HFF-Myc (cell line): ENCODE measurements at places on chromosomes 13 and 19.
A peak's percentile ranks its signal among the peaks of the same experiment; 100 is the strongest.

DNA sequence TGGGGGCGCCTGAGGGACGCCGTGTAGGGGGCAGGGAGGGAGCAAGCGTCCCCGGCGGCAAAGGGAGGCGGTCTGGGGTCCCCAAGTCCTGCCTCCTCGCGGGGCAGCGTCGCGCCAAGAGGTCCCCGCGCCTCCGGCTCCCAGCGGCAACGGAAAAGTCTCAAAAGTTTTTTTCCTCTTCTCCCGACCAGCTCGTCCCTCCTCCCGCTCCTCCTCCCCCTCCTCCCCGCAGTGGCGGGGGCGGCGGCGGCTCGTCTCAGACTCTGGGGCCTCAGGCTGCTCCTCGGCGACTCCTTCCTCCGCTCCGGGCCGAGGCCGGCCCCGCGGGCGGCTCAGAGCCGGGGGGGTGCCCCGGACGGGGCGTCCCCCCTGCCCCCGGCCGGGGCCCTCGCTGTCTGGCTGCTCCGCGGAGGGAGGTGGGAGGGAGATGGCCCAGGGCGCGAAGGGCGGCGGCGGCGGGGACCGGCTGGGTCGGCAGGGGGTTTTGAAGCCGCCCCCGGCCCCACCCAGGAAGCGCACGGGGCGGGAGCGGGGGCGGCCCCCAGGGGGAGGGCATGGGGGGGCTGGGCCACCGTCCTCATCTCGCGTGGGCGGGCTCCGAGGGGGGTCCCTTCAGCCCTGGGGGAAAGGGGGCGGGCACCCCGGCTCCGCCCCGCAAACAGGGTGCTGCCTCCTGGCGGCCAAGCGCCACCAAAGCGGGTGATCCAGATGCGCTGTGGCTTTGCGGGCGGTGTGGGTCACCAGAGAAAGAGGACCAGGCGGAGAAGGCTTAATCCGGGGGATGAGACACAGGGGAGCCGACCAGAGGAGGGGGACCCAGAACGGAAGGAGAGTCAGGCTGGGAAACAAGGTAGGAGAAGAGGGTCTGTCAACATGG, at the start of gene TGFB1:
TGFB1 (minus strand) TSS at position 457 of the 877 bp plus-strand sequence. CDS start 878 bp downstream, outside the sequence.
- DNase-seq = no peak

DNA sequence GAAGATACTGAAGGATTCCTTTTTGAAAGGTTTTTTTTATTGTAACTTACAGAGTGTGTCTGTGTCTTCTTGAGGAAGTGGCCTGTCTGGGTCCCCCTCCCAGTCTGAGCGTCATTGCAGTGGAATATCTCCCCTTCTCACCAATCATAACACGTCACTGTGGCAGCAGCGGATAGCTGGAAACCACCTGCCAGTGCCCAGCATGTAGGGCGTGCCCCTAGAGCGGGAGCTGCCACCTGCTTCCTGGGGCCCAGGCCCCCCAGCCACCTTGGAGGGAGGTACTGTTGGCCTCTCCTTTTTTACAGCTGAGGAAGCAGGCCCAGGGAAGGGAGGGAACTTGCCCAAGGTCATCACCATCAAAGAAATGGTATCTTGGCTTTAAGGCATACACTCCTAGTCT, 4.6 kb upstream of the DNM2 start:
- DNase-seq = no peak

GRCh38 chr19:33177417-33177979, 16.6 kb upstream of the LRP3 start:
- DNase-seq = no peak

GRCh38 chr13:25253702-25254101, 33.6 kb downstream of the MTMR6 start:
- no peak for DNase-seq

- no peak for DNase-seq
Observed at GRCh38 chr19:1410136-1410786, 2.9 kb downstream of the DAZAP1 start.

DNA sequence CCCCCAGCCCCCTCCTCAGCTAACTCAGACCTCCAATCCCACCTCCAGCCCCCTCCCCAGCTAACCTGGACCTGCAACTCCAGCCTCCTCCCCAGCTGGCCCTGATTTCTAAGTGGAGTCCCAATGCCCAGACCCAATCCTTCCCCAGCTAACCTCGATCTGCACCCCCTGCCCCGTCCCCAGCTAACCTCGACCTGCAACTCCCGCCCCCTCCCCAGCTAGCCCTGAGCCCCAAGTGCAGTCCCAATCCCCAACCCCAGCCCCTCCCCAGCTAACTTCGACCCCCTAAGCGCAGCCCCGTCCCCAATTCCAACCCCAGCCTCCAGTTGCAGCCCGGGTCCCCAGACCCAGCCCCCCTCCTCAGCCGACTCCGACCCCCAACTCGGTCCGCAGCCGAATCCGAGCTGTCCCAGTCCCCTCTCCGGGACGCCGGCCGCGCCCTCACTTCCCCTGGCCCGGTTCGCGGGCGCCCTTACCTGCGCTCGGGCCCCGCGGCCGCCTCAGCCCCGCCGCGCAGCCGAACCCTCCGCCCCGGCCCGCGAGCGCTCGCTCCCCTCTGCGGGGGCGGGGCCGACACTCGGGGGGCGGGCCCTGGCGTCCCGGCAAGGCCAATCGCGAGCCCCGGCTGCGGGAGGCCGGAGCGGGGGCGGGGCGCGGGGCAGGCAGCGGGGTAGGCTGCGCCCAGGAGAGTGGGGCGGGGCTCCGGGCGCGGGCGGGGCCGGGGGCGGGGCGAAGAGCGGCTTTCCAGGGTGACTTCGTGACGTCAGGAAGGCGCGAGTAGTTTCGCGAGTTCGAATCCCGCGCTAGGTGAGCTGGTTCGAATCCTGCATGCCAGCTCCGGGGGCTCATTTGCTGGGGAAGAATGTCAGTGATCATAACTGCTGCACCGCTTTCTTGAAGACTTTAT, at the start of gene GNG7:
GNG7 (minus strand) TSS at position 525 of the 907 bp plus-strand sequence. CDS start 182,006 bp downstream, outside the sequence.
- no peak for DNase-seq

- DNase-seq = no peak
Observed at GRCh38 chr19:42248270-42249148, 6.1 kb upstream of the GSK3A start.

GRCh38 chr13:41130356-41130755, 2.2 kb downstream of the KBTBD6 start:
- DNase-seq = no peak

- no peak for DNase-seq
Observed at GRCh38 chr13:98172590-98173422, 4.3 kb downstream of the RNF113B start.

GRCh38 chr19:50162988-50163387, at the start of gene IZUMO2:
Gene IZUMO2, minus strand, starts transcription at chr19:50163281. Its CDS starts 87 bp downstream, at chr19:50163194.
- no peak for DNase-seq

DNA sequence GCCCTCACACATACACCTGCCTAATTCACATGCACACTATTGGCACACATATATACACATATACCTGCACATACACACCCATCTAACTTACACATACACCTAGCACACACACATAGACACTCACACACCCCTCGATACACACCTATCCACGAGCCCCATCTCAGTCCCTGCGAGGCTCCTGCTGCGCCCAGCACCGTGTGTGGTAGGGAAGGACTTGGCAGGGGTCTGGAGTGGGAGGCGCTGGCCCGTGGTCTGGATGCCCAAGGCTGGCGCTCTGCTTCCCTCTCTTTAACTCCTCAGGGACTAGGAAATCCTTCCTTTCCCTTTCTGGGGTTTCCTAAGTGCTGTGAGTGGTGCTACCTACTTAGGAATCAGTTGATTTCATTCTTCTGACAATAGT, 202.7 kb downstream of the UQCRFS1 start:
- no peak for DNase-seq

- peak; percentile 12 for DNase-seq
Observed at GRCh38 chr19:52336117-52336790, at the start of gene ZNF610. Gene ZNF610, plus strand, starts transcription at chr19:52336243. Its CDS starts 12,930 bp downstream, at chr19:52349173.

GRCh38 chr13:59951011-59951410, 212.7 kb downstream of the DIAPH3 start:
- no peak for DNase-seq

GRCh38 chr13:26482451-26483197, 74.9 kb upstream of the WASF3 start:
- DNase-seq = peak; percentile 75

DNA sequence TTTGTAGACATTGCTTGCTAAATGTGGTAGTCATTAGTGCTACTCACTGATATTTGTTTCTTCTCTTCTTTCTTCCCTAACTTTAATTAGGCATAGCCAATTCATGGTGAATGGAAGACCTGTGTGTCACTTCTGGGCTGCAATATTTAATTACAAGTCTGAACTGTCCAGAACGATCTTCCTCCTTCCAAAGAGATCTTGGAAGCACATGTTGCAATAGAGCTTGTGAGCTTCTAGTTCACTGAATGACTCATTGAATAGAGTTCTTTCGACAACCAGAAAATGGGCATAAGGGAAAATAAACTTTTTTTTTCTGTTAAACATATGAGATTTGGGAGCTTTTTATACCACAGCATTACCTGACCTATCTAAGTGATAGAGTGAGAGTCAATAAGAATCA, 1264.6 kb downstream of the PCDH9 start:
- DNase-seq = no peak
